ENCODE measurements at places on chromosomes 11 and 22.

- no peak for DNase-seq
Measured at GRCh38 chr22:44389181-44389580, 76.4 kb upstream of the SHISAL1 start.

DNA sequence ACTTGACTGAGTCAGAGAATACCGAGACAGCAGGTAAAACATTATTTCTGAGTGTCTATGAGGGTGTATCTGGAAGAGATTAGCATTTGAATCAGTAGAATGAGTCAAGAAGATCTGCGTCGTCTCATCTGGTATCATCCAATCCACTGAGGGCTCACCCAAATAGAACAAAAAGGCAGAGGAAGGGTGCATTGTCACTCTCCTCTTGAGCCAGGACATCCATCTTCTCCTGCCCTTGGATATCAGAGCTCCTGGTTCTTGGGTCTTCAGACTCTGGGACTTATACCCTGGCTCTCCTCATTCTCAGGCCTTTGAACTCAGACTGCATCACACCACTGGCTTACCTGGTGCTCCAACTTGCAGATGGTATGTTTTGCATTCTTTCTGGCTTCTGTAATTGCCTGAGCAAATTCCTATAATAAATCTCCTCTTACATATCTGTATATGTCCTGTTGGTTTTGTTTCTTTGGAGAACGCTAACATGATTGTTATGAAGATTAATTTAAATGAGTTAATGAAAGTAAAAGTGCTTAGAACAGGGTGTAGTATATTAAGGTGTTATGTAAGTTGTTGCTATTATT lies 49.3 kb downstream of the ME3 start:
- DNase-seq = no peak

DNA sequence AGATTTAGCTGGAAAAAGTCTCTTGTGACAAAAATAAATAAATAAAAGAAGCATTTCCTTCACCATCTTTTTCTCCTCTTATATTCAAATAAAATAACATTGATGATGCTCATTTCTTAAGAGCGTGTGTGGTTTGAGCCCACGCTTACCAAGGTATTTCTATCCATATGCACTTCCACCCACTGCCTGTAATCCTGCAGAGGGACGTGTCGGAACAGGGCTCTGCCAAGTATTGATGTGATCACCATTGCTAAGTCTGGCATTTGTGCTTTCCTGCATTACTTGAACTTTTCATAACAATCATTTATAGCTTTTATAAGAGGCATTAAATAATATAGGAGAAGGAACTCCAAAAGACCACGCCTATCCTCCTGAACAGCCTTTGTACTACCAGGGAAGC lies 107.6 kb downstream of the SHANK2 start:
- no peak for DNase-seq

GRCh38 chr11:117885777-117886176 lies 9.3 kb upstream of the FXYD6 start:
- DNase-seq = peak; percentile 34

DNA sequence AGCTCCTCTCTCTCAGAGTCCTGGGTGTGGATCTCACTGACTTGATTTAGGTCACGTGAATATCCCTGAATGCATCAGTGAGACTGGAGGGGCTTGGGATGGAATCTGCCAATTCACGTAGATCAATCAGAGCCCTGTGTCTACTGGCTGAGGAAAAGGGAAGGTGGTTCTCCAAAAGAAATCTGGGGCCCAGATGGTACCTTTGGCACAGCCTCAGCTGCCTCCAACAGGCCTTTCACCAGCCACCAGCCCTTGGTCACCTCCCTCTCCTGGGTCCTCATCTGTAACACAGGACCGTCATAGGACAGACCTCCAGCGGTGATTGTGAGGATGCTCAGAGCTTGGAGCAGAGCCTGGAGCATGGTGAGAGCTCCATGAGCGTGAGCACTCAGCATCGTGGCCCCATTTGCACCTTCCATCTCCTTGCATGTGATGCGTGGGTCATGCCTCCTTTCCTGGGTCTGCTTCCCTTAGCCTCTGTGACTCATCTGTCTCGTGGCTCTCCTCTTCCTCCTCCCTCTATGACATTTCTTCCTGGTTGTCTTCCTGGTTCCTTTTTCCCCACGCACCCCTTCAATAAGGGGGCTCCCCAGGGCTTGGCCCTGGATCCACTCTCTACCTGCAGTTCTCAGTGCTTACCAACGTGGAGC lies 7.5 kb upstream of the MIEF1 start:
- no peak for DNase-seq

- no peak for DNase-seq
Measured at GRCh38 chr11:73559743-73560142, 38.2 kb downstream of the FAM168A start.

GRCh38 chr11:115144914-115145313 lies 359.3 kb downstream of the CADM1 start:
- no peak for DNase-seq

DNA sequence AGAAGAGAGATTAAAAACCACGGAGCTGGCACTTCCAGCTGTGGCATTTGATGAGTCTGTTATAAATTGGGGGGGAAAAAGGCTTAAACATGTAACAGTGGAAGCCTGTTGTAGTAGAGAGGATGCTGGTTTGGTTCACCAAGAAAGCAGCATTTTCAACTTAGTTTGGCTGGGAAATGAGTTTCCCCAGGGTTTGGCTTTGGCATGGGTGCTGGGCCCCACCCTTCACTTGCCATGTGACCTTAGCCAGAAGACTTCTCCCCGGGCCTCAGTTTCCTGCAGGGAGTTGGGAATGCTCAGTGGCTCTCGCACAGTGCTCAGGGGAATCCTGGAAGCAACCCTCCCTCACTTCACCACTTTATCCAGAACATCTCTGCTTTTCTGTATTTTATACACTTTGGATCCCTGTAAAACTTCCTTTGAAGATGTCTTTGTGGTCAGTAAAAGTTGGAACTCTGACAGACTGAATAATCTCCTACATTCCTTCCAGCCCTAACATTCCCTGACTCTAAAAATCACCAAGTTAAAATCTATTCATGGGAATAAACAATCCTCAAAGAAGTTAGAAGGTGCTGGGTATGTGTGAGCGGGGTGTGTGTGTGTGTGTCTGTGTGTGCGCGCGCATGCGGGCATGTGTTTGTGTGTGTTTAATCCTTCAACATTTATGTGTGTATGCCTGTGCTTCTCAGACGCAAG lies 166.0 kb downstream of the TENM4 start:
- peak; percentile 13 for DNase-seq

DNA sequence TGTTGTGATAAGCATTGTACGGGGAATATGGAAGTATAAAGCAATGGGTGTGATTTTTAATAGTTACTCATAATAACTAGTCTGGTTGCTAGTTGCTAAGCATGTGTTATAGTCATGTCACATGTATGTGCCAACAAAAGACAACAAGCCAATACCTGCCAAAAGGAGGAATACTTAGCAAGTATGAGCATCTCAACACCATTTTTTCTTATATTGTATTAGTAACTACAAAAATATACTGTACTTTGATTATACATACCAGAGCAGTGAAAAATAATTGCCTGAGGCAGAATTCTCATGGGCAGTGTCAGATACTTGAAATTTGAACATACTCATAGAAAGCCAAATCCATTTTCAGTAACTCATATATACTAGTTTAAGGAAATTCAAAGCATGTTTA lies 62.4 kb upstream of the ALKBH3 start:
- no peak for DNase-seq

DNA sequence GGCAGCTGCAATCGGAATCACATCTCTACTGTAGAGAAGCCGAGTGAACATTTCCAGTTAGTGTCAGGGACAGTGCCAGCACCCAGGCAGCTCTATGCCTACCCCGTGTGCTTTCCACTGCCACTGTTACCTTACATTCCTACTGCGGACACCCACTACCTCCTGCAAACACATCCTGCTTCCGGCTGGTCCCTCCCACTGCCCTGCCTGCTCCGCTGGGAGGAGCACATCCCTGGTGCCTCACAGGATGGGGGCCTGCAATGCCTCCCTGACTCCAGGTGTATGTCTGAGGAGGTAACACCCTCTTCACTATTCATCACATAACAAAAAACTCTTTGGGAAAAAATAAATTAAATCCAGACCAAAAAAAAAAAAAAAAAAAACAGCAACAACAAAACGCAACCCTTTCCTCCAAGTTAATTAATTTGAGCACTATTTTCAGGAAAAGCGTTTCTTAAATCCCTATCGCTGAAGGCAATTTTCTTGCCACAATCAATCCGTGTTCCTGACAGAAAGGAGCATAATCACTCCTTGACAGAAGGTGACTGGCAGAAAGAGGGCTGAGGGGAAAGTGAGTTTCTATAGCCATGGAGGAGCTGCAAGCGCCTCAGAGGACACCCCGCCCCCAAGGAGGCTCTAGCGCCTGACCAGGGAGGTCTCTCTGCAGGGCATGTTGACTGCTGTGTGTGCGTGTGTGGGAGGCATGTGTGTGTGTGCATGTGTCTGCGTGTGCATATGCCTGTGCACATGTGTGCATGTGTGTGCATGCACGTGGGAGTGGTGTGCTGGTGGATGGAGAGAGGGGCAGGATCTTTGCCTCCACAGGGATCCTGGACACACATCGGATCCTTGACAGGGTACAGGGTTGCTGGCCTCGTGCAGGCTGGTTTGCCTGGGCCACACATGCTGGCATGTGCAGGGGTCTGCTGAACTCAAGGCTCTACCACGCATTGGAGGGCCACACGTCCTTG lies 134.8 kb upstream of the NTM start:
- no peak for DNase-seq

DNA sequence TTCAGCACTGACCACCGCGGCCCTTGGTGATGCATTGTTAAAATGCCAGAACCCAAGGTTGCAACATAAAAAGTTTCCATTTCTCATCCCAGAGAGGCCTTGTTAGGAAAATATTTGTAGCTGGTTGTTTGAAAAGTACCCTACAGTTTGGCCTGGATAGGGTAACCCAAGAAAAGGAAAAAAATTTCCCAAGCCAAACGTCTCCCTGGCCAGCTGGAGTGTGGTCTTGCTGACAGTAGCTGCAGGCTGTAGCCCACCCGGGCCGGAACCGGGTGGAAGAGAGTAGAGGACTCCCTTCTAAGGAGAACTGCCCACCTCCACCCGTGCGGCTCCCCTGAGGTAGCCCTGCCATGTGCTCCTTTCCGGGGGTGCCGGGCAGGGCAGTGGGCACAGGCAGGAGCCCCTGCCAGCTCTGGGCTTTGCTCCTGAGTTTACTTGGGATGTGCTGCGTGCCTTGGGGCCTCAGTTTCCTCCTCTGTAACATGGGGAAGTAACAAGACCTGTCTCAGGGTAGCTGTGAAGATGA lies 38.5 kb downstream of the IGHMBP2 start:
- no peak for DNase-seq

GRCh38 chr11:12182676-12183541 lies 72.5 kb downstream of the MICAL2 start:
- DNase-seq = peak; percentile 99

DNA sequence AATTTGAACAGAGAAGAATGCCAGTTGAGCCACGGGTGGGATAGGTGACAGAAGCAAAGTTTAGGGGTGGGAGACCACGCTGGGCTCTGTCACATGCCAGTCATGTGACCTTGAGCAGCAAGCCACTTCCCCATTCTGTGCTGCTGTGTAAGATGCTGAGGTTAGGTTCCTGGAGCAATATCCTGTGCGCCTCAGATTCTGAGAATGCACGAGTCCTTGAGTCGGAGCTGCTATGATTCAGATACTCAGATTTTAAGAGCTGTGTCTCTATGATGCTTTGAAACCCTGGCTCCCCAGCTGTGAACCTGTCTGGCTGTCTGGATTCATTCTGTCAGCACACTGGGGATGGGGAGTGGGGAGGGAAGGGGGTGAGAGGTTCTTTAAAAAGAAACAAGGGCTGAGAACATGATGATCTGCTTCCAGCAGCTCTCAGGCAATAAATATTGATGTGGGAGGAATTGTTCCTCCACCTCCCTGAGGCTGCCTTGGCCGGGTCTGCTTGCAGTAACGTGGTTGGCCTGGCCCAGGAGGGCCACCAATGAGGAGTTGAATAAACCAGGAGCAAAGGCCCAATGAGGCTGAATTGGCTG lies 24.0 kb downstream of the SLCO2B1 start:
- peak; percentile 34 for DNase-seq

GRCh38 chr11:16191868-16192240 lies 164.5 kb downstream of the SOX6 start:
- no peak for DNase-seq

- no peak for DNase-seq
Measured at GRCh38 chr22:47187176-47187957, 424.9 kb downstream of the TBC1D22A start.

- no peak for DNase-seq
Measured at GRCh38 chr11:12099132-12099873, 11.1 kb upstream of the MICAL2 start.

DNA sequence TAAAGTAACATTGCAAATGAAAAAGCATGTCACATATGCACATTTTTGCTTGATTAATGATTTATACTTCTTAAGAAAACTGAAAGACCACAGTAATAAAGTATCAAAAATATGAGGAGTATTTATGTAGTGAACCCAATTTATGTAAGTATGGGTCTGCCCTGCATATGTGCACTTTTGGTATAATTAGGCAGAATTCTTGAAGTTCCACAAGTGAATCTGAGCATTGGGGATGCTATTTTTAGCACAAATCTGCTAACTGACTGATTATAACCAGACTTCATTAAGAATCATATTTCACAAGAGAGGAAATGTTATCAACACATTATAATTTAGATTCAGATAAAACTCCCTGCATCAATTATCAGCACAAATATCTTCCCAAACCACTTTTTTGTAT lies 407.1 kb upstream of the LRRC4C start:
- DNase-seq = no peak

DNA sequence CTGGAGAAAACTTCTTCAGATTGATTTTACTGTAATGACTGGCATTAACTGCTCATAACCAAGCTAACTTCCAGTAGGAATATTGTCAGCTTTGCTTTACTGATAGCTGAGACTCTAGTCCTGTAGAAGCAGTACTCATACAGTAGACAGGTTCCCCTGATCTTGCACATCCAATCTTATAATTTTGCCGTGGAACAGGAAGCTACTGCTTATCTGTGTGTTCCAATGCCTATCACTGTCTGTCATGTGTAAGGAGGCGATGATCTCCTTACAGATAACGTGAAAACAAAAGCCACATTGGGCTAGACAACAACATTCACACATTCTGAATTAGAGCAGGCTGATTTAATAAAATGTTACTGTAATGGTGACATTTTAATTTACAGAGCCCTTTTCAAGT lies 13.2 kb downstream of the HSD17B12 start:
- no peak for DNase-seq

- no peak for DNase-seq
Measured at GRCh38 chr11:133705873-133706272, 139.4 kb downstream of the SPATA19 start.

GRCh38 chr11:30586251-30587144 lies at the start of gene MPPED2:
Gene MPPED2 (minus strand): TSS chr11:30586353. CDS start chr11:30580373, 5,980 bp downstream.
- DNase-seq = no peak

DNA sequence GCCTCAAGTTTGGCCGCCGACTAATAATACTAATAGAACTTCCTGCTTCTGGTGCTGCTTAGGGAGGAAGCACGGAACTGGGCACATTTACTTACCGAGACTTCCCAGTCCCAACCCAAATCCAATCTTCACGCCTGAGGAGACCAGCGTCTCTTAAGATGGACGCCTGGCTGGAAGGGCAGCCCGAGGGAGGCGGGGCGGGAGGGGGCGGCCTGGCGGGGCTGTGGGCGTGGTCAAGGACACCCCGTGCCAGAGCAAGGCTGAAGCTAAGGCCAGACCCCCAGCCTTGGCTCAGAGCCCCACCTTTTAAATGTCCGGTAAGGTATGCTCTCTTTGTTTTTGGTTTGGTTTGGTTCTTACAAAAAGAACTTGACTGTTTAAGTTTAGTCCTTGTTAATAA lies at the start of gene GDPD4:
Gene GDPD4, minus strand, starts transcription at position 177 of the 400 bp plus-strand sequence. CDS start 16,549 bp downstream, outside the sequence.
- no peak for DNase-seq

GRCh38 chr11:10325277-10326011 lies 20.6 kb downstream of the ADM start:
- peak; percentile 93 for DNase-seq

GRCh38 chr22:49101873-49102272 lies 725.8 kb downstream of the BRD1 start:
- DNase-seq = no peak
